ENCODE measurements at places on chromosomes 1 and 21. TPM values are rescaled to one million over a fixed set of nuclear protein-coding genes. Genes with fewer than 3 reads are reported as not detected.

The PIGM gene
- 5.4 TPM for total RNA-seq

The C1orf116 gene
- 3.8 TPM for total RNA-seq

DNA sequence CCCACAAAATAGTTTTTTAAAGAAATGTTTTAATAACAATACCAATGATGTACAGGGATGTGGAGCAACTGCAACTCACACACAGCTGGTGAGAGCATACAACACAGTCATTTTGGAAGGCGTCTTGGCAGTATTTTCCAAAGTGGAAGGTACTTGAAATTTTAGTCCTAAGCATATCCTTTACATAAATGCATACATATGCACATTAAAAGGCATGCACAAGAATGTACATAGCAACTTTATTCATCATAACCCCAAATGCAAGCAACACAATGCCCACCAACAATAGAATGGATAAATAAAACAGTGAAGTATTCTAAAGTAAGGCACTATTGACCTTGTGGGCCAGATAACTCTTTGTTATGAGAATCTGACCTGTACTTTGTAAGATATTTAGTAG is 310.1 kb upstream of the ADGRL2 start:
- no peak overlapping the region for H3K27ac ChIP-seq
- H3K4me3 ChIP-seq = no peak overlapping the region
- no peaks in the 10 kb centered on the region for H3K4me1 ChIP-seq
- no peaks in the 10 kb centered on the region for H3K36me3 ChIP-seq
- no peaks in the 10 kb centered on the region for H3K27me3 ChIP-seq
- no peak for DNase-seq

- no peaks in the 10 kb centered on the region for H3K36me3 ChIP-seq
- no peaks in the 10 kb centered on the region for H3K27me3 ChIP-seq
These were observed 36.7 kb upstream of the FAM163A start for GRCh38 chr1:179706339-179706941.

- no peak overlapping the region for H3K27ac ChIP-seq
- no peak for DNase-seq
- no peaks in the 10 kb centered on the region for H3K27me3 ChIP-seq
- H3K4me3 ChIP-seq = no peak overlapping the region
- H3K36me3 ChIP-seq = peaks cover 6% of the 10 kb centered on the region
These were observed 20.2 kb upstream of the TCEA3 start for GRCh38 chr1:23444596-23445390.

The KIF21B gene
- total RNA-seq = 26.5 TPM

Measured in H1 (cell line).